B cell (primary cell): ENCODE measurements at places on chromosomes 16 and 17.

DNA sequence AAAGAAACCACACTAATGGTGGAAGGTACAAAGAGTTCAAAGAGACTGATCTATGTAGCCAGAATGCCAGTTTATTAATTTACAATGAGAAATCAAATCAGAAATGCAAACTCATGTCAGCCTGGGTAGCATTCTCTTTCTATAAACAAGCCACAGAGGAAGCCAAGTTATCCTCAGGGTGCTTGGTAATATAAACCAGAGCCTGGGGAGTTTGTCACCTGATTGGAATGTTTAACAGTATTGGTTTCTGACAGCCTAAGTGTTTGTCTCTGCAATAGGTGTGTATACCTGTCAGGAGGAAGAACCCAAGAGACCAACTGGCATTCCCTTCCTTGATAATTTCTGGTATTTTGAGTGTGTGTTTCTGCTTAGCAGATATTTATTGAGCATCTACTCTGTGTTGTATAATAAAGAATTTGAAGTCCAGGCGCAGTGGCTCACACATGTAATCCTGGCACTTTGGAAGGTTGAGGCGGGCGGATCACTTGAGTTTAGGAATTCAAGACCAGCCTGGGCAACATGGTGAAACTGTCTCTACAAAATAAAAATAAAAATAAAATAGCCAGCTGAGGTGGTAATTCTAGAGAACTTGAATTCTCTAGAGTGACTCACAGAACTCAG is 3.1 kb upstream of the C17orf58 start:
- DNase-seq: no peak

DNA sequence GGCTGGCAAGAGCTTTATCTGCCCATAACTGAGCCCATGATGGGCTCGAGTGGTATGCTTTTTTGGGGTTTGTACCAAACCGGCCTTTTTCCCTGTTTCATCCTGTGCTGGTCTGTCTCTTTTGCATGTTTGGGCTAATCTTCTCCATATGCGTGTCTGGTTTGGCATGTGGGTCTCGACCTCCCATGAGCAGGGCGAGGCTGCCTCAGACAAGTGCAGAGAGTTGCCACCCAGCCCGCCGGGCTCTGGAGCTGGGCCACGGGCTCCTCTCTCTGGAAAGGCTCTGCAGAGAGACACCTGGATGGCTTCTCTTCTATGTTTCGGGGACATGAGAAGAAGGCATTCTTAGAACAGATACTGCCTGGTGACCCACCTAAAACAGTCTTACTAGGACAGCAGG is 67.8 kb upstream of the TBX2 start:
- no peak for DNase-seq

GRCh38 chr16:15817446-15817845 is 39.4 kb downstream of the MYH11 start:
- DNase-seq: no peak

GRCh38 chr16:9316615-9317014 is 225.2 kb downstream of the HAPSTR1 start:
- no peak for DNase-seq

DNA sequence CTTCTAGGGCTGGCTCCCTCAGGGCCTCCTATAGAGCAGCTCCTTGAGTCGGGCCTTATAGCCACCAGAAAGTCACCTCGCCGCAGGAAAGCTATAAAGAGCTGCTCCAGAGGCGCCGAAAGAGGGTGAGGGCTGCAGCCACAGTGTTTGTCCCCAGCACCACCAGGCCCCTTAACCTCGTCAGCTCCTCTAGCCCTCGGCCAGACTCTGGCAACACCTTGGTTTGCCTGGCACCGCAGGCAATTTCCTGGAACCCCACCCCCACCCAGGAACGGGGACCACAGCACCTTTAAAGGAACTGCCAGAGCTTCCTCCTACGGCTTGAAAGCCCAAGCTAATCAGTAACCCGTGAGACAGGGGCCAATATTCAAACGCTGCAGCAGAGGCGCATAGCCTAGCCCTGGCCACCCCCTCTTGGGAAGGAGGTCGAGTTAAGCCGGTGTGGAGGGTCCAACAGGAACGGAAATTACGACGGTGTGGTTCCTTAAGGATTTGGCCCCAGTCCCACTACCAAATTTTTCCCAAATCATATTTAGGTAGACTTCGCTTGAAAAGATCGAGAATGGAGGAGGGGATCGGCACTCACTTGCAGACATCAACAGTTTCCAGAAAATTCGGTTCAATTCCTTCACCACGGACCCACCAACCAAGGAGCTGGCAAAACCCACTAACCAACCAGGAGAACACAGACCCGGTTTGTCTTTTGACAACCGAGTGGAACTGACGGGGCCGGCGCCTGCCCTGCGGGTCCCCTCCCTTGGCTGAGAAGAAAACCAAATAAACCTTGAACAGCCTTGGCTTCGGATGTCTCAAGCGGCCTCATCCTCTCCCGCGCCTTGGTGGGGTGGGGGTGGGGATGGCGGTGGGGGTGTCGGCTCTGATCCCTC is 3.0 kb downstream of the HOXB6 start:
- no peak for DNase-seq

- DNase-seq: peak; percentile 79
Measured at GRCh38 chr17:75827308-75828075, 16.7 kb downstream of the UNC13D start.

DNA sequence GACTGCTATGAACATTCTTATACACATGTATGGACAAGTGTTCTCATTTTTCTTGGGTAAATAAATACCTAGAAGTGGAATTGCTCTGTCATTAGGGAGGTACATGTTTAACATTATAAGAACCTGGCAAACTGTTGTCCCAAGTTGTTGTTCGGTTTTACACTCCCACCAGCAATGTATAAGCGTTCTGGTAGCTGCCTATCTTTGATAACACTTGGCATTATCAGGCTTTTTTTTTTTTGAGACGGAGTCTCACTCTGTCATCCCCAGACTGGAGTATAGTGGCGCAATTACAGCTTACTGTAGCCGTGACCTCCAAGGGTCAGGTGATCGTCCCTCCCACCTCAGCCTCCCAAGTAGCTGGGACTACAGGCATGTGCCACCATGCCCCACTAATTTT is 16.3 kb downstream of the ATAD5 start:
- DNase-seq: no peak

DNA sequence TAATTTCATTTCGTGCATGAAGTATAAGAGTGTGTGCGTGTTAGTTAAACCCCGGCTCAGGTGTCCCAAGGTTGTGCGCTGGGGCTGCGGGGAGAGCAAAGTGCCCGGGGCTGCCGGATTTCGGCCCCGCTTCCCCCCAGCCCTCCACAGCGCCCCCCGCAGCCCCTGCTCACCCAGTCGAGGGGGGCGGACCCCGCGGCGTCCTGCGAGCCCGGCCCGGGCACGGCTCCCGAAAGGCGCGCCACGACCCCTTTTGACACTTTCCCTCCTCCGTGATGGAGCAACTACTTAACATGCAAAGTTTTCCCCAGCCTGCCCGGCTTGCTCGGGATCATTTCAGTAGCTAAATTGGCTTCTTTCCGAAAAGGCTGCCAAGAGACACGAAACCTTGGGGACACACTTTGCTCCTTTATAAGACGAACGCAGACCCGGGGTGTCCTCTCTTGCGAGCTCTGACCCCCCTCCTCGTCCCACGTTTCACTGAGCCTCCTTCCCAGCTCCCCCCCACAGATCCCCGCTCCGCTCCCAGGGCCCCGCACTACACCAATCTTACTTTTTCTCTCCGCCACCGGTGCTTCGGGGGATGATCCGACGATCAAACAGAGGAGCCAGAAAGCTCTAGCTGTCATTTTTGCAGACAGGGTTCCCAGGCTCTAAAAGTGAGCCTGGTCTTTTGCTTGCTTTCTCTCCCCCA is 552 bp downstream of the C17orf58 start:
- DNase-seq: peak; percentile 49
